ENCODE measurements at places on chromosomes 1 and 21.

GRCh38 chr1:182628657-182629056 is 24.5 kb upstream of the RGS16 start:
- DNase-seq: no peak

- DNase-seq: no peak
Measured at GRCh38 chr21:40512590-40512989, 334.4 kb downstream of the DSCAM start.

DNA sequence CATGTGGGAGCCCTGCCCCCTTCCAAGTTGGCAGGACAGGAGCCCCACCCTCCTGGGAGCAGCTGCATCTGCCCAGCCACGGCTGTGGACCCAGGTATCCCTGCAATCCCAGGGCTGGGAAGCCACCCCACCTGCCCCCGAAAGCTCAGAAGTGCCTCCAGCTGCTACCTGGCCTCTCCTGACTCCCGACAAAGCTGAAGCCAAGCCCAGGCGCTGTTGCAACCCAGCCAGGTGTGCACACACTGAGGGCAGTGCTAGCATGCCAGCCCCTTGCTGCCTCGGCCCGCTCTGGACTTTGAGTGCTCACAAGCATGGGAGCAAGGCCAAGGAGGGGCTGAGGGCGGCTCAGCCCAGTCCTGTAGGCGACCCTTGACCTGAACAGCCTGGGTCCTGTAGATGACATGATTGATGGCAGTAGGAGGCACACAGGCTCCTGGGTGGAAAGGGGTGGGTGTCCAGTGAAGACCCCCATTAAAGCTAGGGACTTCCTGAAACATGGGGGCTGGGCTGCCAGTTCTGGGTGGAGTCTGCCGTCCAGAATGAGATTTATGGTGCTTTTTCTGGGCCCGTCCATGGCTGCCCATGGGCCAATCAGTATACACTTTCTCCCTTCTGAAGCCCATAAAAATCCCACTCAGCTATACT is 2.8 kb upstream of the SSU72 start:
- no peak for DNase-seq

- DNase-seq: no peak
Measured at GRCh38 chr1:183787704-183788103, 17.2 kb upstream of the RGL1 start.

DNA sequence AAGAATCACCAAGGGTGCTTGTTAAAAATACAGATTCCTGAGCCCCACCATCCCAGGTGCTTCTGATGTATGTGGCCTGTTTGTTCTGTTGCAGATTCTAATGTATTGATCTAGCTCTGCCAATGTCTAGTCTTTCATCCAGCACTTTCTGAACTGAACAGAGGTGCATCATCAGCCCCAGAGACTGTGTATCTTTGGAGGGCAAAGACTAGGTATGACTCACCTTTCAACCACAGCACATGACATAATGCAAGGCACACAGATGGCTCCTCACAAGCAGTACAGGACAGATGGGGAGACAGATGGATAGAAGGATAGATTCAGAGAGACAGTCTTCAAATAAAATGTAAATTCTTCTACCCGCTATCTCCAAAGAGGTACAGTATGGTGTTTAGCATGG is 32.3 kb downstream of the CD58 start:
- DNase-seq: no peak

DNA sequence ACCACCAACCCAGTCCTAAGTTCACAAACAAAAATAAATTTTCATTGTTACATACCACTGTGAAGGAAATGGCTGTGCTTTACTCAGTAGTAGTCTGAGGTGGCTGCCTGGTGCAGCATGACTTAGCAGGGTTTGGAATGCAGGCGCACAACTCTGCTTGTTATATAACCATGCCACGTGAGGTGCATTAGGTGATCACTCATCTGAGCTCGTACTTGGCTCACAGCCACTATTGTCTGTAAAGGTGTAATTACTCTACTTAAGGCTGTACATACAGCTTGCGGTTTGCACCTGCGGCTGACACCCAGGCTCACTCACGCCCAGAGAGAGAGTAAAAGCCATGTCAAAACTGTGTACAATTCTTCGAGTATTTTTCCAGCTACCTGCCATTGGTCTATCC is 599.4 kb downstream of the LTN1 start:
- DNase-seq: peak; percentile 98

Measured in COR-L47 (cell line).